H1 (cell line): ENCODE measurements at places on chromosomes 3 and 15. TPM values are rescaled to one million over a fixed set of nuclear protein-coding genes. Genes with fewer than 3 reads are reported as not detected.

GRCh38 chr3:71652781-71653413 is 69.4 kb upstream of the FOXP1 start:
- no peaks in the 10 kb centered on the region for H3K36me3 ChIP-seq
- DNase-seq: no peak
- no peaks in the 10 kb centered on the region for H3K27me3 ChIP-seq
- no peaks in the 10 kb centered on the region; the same call in 1 of the 2 replicates for H3K4me1 ChIP-seq

- no peak for DNase-seq
- peaks cover 2% of the 10 kb centered on the region; the same call in 1 of the 2 replicates for H3K4me1 ChIP-seq
- H3K36me3 ChIP-seq: no peaks in the 10 kb centered on the region
- H3K27ac ChIP-seq: no peak overlapping the region
These were observed 207.0 kb upstream of the NSMCE3 start for GRCh38 chr15:29476503-29477080.

GRCh38 chr15:48800811-48801455 is 9.9 kb downstream of the CEP152 start:
- no peak overlapping the region for H3K27ac ChIP-seq
- H3K36me3 ChIP-seq: no peaks in the 10 kb centered on the region
- no peak for DNase-seq
- H3K27me3 ChIP-seq: no peaks in the 10 kb centered on the region

Gene TMEM266
- total RNA-seq: 1.7 and 2.6 TPM in 2 replicates

GRCh38 chr15:91627473-91628278 is 225.8 kb upstream of the SLCO3A1 start:
- H3K4me3 ChIP-seq: no peak overlapping the region
- no peaks in the 10 kb centered on the region for H3K36me3 ChIP-seq
- H3K27ac ChIP-seq: no peak overlapping the region
- H3K4me1 ChIP-seq: no peaks in the 10 kb centered on the region; the same call in 1 of the 2 replicates

DNA sequence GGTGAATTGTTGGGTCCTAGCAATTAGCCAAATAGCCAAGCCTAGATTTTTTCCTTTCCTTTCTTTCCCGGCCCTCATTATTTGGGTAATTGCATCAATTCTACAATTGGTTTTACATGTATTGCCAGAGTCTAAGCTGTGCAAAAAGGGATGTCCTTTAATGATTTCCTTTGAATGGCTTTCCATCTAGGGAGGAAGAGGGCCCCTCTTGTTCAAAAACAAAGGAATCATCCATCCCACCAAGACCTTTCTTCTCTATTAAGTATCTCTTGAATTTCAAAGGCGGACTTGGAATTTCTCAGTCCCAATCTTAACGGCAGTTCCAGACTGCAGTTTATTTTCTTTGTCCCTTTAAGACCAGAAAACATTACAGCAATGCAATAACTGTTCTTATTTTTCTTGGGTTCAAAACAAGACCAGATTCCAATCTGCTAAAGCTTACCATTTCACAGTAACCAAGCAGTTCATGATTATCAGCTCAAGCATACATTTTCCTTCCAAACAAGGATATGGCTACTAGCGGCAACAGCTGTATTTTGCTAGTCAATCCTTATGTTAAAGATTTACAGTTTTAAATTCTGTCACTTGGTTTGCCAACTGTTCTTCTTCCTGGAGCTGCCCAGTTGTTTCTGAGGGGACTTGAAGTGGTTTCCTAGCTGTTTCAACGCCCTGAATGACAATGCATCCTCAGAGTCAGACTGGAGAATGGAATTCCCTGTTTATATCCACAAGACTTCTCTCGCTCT is 91.4 kb upstream of the LRIG1 start:
- H3K4me1 ChIP-seq: peaks cover 2% of the 10 kb centered on the region
- H3K4me3 ChIP-seq: peak overlapping the region; percentile 12; the same call in 1 of the 2 replicates
- H3K27ac ChIP-seq: no peak overlapping the region
- no peaks in the 10 kb centered on the region for H3K36me3 ChIP-seq
- no peaks in the 10 kb centered on the region for H3K27me3 ChIP-seq
- DNase-seq: no peak

- no peak overlapping the region for H3K27ac ChIP-seq
- no peak overlapping the region for H3K4me3 ChIP-seq
- no peak for DNase-seq
- no peaks in the 10 kb centered on the region for H3K4me1 ChIP-seq
These were observed 102.9 kb downstream of the TFDP2 start for GRCh38 chr3:142046320-142047020.

Gene ROPN1
- total RNA-seq: 0.44 TPM in 1 of 2 replicates, not detected in the other

GRCh38 chr3:29212789-29213433 is 68.0 kb upstream of the RBMS3 start:
- no peak overlapping the region for H3K4me3 ChIP-seq
- H3K27me3 ChIP-seq: no peaks in the 10 kb centered on the region
- no peak overlapping the region for H3K27ac ChIP-seq
- H3K36me3 ChIP-seq: no peaks in the 10 kb centered on the region

DNA sequence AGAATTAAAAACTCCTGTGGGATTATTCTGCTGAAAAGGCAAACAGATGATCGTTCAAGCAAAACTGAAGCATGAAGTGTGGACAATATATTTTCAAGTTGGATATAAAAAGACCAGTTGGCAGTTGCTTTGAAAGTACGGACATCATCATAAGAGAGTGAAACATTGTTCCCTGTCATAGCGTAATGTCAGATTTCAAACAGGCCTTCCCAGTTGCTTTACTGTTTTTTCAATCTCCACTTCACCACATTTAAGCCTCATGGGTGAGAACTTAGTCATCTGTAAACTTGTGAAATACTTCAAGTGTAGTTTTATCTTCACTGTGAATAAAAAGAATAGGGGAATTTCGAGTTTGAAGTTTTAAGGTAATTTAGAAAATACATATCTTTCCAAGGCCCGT is 435.1 kb upstream of the CNTN3 start:
- H3K4me1 ChIP-seq: no peaks in the 10 kb centered on the region
- H3K4me3 ChIP-seq: no peak overlapping the region
- no peak overlapping the region for H3K27ac ChIP-seq
- no peak for DNase-seq
- H3K36me3 ChIP-seq: no peaks in the 10 kb centered on the region
- H3K27me3 ChIP-seq: no peaks in the 10 kb centered on the region

Gene C2CD4A
- not detected in 2 replicates for total RNA-seq

GRCh38 chr3:59545374-59545773 is 495.5 kb upstream of the CFAP20DC start:
- H3K27ac ChIP-seq: no peak overlapping the region
- no peaks in the 10 kb centered on the region for H3K36me3 ChIP-seq
- no peaks in the 10 kb centered on the region for H3K4me1 ChIP-seq
- no peak overlapping the region for H3K4me3 ChIP-seq
- no peak for DNase-seq

DNA sequence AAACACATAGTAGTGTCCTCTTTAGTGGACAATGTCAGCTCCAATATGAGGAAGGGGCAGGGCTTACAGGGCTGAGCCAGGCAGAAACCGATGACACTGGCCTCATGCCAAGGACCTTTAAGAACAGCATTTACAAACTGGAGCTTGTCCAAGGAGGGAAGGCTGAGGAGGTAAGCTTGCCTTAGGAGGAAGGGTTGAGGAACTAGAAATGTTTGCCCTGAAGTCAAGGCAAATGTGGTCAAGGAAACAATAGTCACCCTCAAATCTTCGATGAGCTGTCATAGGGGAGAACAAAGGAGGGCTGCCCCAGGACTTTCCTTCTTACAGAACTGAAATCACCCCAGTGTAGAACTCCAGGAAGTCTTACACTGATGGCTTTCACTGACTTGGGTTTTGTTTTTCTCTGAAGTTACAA is 136.4 kb downstream of the LIPC start:
- no peaks in the 10 kb centered on the region for H3K4me1 ChIP-seq
- H3K27me3 ChIP-seq: no peaks in the 10 kb centered on the region
- no peaks in the 10 kb centered on the region for H3K36me3 ChIP-seq
- H3K4me3 ChIP-seq: no peak overlapping the region
